ENCODE measurements at places on chromosomes 7 and 10.

GRCh38 chr10:33395201-33395600 lies 60.7 kb upstream of the NRP1 start:
- no peak for DNase-seq

DNA sequence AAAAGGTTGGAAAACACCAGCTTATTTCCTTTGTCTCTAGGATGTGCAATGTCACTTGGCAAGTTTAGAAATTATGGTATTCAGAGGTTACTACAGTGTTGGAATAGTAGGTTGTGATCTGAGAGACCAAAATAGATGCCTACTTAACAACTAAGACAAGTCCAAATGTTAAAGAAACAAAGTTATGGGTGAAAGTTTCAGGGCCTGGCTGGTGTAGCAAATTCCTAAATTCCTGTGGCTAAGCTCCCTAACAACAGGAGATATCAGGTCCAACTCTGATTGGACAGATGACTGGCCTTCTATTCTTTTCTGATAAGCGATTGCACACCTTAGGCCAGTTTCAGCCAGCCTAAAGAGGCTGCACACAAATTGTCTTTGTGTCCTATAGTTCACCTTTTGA lies 873.5 kb downstream of the REEP3 start:
- no peak for DNase-seq

DNA sequence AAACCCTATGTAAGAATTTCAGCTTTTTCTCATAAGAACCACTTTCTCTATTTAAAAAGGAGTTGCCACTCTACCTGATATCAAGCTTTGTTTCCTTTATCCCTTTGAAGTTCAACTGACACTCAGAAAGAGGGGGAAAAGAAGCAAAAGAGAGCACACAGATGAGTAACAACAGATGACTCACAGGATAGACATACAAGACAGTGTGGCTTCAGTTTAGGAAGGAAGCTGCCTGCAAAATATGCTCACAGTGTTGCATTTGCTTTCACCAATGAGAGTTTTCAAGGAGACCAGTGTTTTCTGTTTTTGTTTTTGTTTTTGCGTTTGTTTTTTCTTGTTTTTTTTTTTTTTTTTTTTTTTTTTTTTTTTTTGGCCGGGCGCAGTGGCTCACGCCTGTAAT lies 1181.6 kb downstream of the DNAJB9 start:
- peak; percentile 11 for DNase-seq

DNA sequence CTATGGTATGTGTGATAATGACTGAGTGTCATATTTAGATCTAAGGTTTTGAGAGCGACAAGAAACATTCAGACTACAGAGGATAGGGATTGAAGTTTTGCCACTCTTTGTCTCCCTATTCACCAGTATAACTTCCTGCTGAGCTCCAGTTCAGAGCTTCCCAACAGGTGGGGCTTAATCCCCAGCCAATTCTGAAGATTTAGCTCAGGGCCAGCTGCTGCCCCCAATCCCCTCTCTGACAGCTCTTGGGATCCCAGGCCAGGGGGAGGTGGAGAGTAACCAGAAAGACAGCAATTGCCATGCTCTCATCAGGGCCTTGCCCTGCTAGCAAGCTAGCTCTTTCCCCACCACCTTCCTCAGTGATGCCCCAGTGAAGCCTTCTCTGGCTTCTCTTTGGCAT lies 57.8 kb downstream of the TRIL start:
- DNase-seq = no peak

DNA sequence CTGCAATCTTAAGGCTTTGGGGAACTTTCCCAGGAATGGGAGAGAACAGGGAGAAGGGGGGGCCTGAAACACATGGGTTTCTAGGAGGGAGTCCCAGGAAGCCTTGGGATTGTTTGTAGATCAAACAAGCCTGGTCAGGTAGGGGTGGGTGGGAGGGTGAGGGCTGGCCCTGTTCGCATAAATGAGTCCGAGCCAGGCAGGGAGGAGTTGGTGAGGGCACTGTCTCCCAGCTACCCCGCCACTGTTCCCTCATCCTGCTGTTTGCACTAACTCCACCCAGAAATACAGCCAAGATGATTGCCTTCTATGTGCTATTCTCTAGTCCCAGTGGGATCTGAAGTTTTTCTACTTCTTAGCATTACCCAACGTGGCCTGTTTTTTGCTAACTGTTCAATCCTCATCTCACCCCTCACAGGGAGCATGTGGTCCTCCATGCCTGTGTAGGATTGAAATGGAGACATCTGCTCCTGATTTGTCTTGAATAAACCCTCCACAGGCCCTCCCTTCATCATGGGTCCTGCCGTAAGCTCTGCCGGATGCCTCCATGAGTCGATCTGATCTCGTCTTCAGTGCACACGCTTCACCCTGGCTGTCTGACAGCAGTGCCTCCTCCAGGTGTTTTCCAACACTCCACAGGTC lies 257.0 kb downstream of the COBL start:
- no peak for DNase-seq

- no peak for DNase-seq
Observed at GRCh38 chr10:76168437-76168836, 737.0 kb downstream of the LRMDA start.

GRCh38 chr7:19939746-19940145 lies 166.3 kb upstream of the TMEM196 start:
- DNase-seq = no peak

DNA sequence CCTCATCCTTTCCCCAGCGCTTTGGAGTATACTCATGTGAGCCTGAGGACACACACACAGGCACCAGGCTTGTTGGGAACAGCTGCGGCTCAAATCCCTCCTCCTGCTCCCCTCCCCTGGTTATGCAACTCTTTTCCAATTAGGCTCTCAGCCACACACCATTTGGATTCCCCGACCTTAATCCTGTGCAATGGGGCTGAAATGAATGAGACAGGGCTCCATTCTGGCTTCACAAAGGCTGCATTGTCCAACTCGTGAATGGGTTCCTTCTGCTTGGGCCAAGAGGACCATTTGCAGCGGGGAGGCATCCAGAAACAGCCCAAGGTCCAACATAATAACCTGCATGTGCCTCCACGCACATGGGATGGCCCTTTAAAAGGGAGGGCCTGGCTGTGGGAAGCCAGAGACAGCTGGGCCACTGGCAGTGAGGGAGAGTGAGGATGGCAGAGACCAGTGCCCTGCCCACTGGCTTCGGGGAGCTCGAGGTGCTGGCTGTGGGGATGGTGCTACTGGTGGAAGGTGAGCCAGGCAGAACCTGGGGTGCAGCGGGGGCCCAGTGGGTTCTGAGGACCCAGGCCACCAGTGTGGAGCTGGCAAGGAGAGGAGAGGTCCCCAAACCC lies at the start of gene RGR:
Gene RGR (plus strand): TSS at position 403 of the 620 bp plus-strand sequence. CDS start 38 bp downstream, at position 441.
- DNase-seq = no peak

- DNase-seq = peak; percentile 33
Observed at GRCh38 chr10:13659887-13660550, 73.3 kb downstream of the PRPF18 start.

GRCh38 chr10:131726967-131727366 lies 173.8 kb upstream of the PPP2R2D start:
- DNase-seq = no peak

- no peak for DNase-seq
Observed at GRCh38 chr7:49700841-49701240, 72.6 kb upstream of the VWC2 start.

DNA sequence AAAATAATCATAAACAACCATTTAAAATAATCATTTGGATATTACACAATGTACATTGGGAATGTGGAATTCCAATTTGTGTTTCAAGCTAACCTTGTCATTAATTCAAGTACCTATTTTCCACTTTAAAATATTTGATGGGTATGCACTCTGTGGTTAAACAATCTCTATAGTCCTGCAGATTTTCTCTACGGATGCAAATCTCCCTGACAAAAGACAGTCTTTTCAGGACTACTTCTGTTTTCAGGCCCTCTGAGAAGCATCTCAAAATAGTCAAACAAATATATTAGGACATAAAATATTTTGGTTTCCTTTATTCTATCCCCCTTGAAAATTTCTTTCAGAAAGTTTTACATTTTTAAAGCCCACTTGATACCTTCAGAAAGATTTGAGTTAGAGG lies 735.6 kb upstream of the MBL2 start:
- DNase-seq = no peak

DNA sequence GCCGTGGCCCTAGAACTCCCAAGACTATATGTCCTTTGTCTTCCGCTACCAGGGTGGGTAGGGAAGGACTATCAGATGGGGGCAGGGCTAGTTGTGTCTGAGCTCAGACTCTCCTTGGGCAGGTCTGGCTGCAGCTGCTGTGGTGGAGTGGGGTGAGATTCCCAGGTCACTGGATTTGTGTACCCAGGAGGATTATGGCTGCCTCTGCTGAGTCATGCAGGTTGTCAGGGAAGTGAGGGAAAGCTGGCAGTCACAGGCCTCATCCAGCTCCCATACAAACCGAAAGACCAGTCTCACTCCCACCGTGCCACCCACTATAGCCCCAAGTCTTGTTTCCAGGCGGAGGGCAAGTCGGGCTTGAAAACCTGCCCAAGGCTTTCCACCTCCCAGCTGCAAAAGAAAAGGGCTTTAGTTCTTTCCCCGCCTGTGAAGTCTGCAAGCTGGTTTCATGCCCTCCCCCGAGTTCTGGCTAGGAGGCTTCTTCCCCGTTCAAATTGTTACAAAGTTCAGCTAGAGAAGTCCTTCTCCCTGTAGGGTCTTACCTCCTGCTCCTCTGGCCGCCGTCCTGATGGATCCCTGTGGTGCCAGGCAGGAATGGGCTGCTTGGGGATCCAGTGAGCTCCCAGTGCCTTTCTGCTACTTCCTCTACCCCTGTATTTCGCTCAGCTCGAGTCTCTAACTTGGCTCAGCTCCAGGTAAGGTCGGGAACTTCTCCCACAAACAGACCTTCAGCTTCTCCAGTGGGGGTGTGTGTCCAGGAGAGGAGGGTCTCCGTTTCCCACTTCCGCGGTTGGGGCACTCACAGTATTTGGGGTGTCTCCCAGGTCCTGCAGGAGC lies 106.8 kb upstream of the FGL2 start:
- no peak for DNase-seq

DNA sequence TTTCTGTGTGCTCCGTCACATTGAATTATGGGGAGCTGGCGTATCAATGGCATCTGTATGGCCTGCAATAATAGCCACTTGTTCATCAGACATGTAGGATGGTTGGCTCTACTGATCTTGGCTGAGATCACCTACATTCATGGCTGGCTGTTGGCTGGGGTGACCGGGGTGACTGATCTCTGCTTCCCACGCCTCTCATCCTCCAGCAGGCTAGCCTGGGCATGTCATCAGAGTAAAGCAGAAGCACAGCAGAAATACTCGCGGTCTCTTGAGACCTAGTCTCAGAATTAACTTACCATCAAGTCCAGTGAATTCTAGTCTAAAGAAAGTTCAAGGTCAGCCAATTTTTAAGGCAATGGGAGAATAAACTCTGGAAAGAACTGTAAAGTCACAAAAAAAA lies 257.7 kb upstream of the GLI3 start:
- no peak for DNase-seq

DNA sequence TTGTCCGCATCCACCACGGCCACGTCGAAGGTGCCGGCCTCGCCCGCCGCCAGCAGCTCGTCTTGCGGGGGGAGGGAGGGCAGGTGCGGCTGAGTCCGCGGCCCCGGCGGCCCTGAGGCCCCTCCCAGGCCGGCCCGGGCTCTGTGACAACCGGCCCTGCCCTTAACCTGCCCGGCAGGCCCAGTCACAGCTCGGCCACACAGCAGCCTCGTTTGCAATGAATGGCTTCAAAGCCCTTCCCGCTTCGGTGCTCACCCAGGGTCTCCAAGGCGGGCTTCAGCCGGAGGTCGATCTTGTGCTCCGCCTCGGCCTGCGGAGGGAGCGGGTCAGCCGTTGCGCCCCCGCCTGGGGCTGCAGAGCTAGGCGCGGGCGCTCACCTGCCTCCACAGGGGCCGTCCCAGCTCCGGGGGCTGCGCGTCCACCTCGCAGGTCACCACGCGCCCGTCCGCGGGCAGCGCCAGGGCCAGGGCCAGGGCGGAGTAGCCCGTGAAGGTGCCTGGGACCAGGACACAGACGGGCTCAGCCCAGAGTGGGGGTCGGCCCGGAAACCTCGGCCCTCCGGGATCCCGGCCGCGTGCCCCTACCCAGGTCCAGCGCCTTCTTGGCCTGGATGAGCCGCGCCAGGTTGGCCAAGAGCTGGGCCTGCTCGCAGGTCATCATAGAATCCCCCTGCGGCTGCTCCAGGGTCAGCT lies 928 bp downstream of the COMTD1 start:
- peak; percentile 71 for DNase-seq

- no peak for DNase-seq
Observed at GRCh38 chr7:18213652-18214051, 186.0 kb upstream of the PRPS1L1 start.

DNA sequence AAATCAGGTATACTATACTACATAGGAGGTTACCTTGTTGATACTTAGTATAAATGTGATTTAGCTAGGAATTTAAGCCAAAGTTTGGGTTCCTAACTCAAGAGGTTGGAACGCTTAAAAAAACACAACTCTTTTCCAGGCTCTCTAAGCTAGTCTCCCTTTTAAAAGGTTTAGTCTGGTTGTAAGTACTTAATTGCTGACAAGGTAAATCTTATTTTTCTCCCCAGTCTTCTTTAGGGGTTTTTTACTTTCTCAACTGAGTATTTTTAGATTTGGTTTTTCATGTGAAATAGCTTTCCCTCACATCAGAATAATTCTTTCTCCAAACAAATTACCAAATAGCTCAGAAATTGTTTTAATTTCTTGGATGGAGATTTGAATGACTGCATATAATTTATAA lies 20.8 kb upstream of the CTTNBP2 start:
- no peak for DNase-seq

DNA sequence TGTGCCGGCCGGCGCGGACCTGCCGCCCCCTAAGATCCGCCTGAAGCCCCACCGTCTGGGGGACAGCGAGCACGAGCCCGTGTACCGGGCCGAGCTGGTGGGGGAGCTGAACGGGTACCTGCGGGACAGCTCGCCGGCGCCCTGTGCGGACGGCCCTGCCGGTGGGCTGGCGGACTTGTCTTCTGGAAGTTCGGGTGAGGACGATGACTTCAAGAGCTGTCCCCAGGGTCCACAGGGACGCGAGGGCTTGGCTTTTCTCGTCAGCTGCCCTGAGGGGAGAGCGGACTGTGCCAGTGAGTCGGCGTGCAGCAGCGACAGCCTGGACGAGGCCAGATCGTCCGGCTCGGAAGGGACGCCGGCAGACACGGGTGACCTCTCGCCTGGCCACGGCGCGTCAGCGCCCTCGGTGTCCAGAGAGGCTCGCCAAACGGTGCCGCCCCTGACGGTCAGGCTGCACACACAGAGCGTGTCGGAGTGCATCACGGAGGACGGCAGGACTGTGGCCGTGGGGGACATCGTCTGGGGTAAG lies 8.5 kb downstream of the PWWP2B start:
- DNase-seq = no peak

GRCh38 chr7:50358041-50358705 lies 53.7 kb downstream of the IKZF1 start:
- DNase-seq = no peak

DNA sequence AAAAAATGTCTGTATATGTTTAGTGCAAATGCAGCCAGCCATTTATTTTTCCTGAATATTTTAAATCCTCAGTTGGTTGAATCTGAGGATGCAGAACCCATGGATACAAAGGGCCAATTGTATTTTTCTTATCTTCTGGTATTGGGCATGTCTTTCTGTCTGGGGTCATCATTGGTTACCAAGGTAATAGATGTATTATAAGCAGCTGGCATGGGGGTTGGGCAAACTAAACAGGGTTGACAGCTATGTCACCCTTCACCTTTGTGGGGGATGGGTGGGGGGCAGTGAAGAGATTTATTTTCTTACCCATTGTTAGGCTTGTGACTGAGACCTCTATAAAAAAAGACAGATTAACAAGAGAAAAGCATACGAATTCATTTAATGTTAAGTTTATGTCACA lies 38.8 kb downstream of the CDHR3 start:
- DNase-seq = no peak
